ENCODE measurements at places on chromosomes 11 and 22.

- DNase-seq: no peak
Observed at GRCh38 chr11:111734954-111735261, 31.3 kb downstream of the PPP2R1B start.

DNA sequence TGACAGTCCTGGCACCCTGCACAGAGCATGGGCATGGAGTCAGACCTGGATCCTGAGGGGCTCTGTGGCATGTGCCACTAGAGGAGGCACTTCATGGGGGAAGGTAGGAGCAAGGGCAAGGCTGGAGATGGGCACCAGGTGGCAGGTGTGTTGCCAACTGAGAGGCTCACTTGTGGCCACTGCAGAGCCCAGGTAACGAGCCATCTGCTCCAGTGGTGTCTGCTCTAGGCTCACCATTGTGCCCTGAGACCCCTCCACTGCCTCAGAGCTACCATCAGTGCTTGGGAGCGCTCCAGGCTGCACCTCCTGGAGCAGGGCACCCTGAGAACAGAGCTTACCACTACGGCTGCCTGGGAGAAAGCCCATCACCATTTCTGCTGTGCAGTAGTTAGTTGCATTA is 1.3 kb upstream of the ZDHHC8 start:
- no peak for DNase-seq

- no peak for DNase-seq
Observed at GRCh38 chr22:45861259-45861658, 115.7 kb downstream of the WNT7B start.

DNA sequence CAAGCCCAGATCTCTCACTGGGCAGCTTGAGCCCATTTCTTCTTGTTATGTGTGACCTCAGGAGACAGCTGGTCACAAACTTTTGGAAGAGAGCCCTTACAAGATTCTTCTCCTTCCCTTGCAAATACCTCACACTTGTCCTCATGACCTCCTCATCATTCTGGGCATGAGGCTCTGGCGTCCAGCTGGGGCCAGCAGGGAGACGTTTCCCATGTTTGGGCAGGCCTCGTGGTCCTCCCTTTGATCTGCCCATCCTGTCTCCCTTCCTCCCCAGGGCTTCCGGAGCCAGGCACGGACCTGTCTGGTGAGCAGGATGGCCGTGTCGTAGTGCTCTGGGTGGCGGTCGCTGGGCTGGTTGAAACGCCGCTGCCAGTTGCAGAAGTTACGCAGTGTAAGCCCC is 9.7 kb downstream of the ADAMTS8 start:
- DNase-seq: no peak

- no peak for DNase-seq
Observed at GRCh38 chr11:95557376-95557775, 232.2 kb downstream of the FAM76B start.

DNA sequence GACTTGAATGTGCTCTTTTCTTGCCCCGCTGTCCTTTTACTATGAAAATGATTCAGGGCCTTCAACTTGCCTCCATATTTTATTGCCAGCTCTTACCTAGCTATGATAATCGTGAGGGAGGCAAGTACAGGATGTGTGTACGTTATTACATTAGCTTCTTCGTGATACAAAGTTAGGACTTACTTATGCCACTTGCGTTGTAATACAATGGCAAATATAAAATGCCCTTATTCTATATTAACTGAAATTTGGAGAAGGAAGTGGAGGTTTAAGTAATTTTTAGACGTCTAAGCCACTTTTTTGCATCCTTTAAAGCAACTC is 10.8 kb upstream of the CCT8L2 start:
- no peak for DNase-seq

DNA sequence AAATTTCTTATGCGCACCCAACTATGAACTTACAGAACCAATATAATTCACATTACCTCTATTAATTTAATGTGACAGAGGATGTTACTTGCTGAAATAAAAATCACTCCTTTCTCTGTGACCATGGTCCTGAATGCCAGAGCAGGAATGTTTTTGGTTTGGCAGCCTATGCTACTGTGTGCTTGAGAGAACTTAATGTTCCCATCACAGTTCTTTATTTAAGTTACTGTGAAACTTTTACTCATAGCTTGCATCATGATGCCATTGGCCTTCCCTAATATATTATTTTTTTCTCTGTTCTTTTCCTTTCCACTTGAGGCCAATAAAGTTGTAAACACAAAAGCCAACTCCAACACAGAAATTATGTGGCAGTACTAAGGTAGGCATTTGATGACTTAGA is 142.2 kb downstream of the FAM76B start:
- DNase-seq: no peak

GRCh38 chr11:94658888-94659287 is 91.7 kb downstream of the PIWIL4 start:
- no peak for DNase-seq
